ENCODE measurements at places on chromosomes 7 and 10.

DNA sequence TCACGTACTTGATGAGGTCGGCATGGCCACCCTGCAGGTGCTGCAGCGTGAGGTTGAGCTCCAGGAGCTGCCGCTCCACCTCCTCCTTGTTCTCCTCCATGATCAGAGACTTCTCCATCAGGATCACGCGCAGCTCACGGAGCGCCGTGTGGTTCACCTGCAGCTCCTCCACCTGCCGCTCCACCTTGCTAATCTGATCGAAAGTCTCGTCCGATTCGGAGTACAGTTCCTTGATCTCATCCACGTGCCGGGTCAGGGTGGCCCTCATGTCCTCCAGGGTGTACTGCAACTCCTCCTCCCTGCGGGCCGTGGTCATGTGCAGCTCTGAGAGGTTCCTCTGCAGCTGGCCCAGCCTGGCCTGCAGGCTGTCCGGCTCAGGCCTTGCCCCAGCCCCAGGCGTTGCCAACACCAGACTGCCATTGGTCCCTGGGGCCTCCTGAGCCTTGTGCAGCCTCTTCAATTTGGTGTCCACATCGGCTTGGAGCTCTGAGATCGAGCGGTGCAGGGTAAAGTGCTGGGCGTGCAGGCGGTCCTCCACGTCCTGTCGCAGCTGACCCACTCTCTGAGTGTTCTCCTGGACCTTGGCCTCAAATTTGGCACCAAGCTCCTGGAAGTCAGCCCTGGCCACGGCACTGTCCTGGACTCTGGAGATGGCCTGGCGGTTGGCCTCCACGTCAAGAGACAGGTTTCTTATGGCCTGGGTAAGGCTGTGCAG lies 13.9 kb downstream of the MMRN2 start:
- DNase-seq = no peak

- DNase-seq = no peak
Measured at GRCh38 chr10:105609451-105609850, 968.4 kb downstream of the SORCS3 start.

- no peak for DNase-seq
Measured at GRCh38 chr7:9201928-9202327, 768.5 kb downstream of the NXPH1 start.

DNA sequence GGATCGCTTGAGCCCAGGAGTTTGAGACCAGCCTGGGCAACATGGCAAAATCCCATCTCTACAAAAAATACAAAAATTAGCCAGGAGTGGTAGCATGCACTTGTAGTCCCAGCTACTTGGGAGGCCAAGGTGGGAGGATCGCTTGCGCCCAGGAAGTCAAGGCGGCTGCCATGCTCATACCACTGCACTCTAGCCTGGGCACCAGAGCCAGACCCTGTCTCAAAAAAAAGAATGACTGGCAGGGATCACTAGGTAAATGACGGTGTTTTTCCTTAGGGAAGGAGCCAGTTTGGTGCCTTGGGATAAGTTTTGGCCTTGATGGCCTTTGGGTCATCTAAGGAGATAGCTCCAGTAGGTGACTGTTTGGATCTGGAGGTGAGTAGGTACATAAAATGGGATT lies 8.9 kb downstream of the TMEM248 start:
- no peak for DNase-seq

DNA sequence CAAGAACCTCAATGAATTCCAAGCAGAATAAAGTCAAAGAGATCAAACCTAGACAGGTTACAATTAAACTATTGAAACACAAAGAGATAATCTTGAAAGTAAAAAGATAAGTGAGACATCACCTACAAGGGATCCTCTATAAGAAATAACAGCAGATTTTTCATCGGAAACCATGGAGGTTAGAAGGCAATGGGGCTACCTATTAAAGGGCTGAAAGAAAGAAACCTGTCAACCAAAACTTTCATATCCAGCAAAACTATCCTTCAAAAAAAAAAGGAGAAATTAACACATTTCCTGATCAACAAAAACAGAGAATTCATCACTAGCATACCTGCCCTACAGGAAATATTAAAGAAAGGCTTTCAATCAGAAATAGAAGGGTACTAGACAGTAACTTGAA lies 244.9 kb downstream of the ARHGAP12 start:
- DNase-seq = no peak

GRCh38 chr7:139246905-139247304 lies 15.9 kb downstream of the UBN2 start:
- DNase-seq = no peak

DNA sequence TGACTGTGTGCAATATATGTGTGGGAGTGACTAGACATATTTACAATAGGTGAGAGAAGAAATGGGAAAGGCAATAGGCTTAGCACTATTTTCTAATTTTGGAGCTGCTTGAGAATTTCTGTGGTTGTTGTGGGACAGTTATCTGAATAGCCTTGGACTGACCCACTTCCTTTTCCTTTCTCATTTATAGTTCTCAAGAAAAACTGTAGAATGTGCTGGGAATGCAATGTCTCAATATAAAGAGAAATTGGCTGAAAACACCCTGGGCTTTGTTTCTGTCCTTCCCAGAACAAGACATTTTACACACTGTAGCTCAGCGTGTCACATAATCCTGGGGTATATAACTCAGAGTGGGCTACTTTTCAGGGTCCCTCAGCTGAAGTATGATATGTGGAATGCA lies 153.0 kb upstream of the RHOBTB1 start:
- no peak for DNase-seq

DNA sequence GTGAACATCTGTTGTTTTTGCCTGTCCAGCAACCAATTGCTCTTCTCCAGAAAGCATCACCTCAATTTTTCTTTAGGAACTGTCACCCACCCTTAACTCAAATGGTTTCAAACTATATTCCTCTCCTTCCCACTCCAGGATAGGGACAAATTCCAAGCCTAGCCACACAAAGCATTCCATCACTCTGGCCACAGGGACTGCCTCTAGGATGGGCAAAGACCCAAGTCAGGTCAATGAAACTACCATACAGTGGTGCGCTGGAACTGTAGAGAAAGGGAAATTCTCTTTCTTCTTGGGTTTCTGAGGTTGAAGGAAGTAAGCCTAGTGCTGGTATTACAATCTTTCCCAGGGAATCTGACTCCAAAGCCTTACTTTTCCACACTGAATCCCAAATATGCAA lies 3.6 kb downstream of the MICU1 start:
- DNase-seq = no peak

DNA sequence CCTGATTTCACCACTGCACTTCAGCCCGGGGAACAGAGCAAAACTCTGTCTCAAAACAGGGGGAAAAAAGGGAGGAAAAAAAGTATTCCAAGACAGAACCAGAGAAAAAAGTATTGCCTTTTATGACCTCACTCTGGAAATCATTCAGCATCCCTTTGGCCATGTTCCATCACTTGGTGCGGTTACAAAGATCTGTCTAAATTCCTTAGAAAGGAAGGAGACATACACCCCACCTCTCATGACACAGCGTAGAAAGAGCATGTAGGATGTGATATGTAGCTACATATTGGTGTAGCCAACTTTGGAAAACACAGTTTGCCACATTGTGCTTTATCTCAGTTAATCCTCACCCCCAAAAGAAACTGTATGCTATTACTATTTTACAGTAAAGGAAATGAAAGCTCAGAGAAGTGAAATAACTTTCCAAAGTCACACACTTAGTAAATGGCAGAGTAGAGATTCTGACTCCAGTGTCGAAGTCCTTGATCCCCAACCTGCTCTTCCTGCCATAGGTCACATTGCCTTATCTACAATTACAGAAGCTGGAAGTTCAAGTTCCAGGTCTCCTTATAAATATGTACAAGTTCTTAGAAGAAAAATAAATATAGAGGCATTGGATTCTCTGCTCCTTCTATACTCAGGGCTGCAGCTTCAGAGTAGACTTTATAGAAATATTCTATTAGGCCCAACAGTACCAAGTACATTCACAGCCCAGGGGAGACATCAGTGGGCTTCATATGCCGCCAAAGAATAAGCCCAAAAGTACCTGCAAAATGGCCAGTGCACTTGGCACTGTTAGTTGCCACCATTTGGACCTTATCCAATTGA lies 91.6 kb upstream of the KMT2E start:
- no peak for DNase-seq

DNA sequence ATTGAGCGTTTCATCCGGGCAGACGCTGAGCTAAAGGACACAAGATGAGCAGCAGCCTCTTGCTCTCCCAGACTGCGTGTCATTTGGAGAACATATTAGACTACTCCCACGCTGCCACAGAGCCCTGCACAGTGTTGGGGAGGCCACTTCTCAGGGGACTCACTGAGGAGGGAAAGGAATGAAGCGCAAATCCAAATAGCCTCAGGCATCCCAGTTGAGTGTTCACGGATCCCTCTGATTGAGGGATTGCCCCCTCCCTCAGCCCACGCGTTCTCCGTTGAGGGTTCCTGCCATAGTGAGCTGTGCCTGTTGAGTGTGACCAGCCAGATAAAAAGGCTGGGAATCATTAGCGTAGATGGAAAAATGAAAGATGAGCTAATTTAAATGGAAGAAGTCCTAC lies 563.4 kb downstream of the ACTR3B start:
- DNase-seq = no peak

DNA sequence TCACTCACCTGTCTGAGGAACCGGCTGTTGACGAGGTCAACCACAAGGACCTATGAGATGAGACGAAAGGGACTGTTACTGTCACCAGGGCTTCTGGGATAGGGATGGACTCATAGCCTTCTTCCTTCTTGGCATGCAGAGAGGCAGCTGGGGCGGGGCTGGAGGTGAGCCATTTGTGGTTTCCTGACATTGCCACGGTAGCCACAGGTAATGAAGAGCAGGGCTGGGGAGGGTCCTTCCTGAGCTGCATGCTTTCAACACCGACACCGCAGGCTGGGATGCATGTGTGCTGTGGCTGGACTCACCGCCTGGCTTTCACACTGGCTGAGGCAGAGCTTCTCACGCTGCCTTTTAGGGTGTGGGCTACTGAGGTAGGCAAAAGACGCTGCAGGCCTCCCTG lies 46.4 kb upstream of the MKRN1 start:
- no peak for DNase-seq

DNA sequence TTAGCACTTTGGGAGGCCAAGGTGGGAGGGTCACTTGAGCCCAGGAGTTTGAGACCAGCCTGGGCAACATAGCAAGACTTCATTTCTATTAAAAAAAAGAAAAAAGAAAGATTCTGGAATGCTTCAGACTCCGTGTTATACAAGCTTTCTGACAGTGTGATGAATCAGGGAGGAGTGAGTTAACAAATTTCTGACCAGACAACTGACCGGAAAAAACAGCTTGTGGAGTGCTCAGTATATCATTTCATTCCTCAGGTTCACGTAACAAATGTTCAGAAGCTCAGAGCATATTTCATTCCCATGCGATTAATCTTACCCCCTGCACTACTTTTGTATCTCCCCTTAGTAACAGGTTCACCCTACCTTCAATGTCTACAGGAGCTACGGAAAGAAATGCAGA lies 28.6 kb upstream of the TNPO3 start:
- DNase-seq = no peak

DNA sequence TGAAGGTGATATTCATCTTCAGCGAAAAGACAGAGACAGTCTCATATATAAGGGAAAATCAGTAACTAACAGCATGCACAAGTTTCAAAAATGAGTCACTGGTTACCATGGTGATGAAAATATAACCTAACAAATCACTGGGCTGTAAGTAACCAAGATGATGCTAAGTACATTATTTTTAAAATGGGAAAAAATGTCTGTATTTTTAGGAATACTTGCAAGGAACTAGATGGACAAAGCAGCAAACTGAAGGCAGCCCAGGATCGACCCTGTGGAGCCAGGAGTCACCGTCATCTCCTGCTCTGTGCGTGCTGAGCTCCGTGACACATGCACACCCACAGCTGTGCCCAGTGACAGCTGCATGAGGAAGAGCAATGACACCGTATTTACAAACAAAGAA lies 137.3 kb downstream of the ELMO1 start:
- no peak for DNase-seq

DNA sequence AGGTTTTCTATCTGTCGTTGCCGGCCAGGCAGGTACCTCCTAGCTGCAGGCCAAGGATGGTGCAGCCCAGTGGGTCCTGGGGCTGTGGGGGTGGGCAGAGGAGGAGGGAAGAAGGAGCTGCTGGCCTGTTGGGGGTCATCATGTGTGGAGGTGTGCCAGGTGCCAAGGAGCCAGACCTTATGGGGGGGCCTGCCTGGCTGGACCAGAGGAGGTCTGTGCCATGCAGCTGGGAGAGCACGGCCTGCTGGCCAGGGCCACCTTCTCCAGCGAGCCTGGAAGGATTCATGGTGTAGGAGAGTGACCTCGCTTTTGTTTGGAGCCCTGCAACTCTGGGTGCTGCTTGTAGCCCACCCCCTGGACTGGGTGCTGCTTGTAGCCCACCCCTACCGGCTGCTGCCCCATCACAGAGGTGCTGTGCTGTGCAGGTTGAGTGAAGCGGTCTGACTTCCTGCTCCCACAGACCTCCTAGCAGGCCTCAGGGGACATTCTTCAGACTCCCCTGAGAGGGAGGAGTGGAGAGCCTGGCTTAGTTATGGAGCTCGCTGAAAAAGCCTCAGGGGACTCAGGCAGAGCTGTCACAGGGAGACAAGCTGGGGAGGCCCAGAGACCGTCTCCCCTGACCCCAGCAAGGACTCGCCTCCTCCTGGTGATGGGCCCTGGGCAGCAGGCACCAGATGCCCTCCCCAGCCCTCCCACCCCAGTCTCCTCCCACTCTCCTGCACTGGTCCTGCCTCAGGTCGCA lies 67.7 kb upstream of the AQP1 start:
- DNase-seq = no peak
